Astrocyte (in vitro differentiated cells and primary cell): ENCODE measurements at places on chromosomes 6 and 20.

GRCh38 chr6:146679386-146679785 lies 80.6 kb downstream of the ADGB start:
- H3K36me3 ChIP-seq = no peaks in the 10 kb centered on the region
- no peak for DNase-seq
- H3K27ac ChIP-seq = no peak overlapping the region

- no peaks in the 10 kb centered on the region for H3K36me3 ChIP-seq
- H3K4me1 ChIP-seq = no peaks in the 10 kb centered on the region
- H3K4me3 ChIP-seq = no peak overlapping the region
- H3K27ac ChIP-seq = no peak overlapping the region
- no peaks in the 10 kb centered on the region for H3K27me3 ChIP-seq
These were observed 23.9 kb downstream of the CNR1 start for GRCh38 chr6:88142297-88142668.

- no peak for DNase-seq
- H3K4me1 ChIP-seq = no peaks in the 10 kb centered on the region
- H3K27me3 ChIP-seq = no peaks in the 10 kb centered on the region
- no peak overlapping the region for H3K4me3 ChIP-seq
These were observed 34.7 kb upstream of the ASCC3 start for GRCh38 chr6:100915876-100916275.

GRCh38 chr6:35967076-35967774 lies 46.3 kb upstream of the SRPK1 start:
- H3K27ac ChIP-seq = no peak overlapping the region
- DNase-seq = no peak
- H3K27me3 ChIP-seq = no peaks in the 10 kb centered on the region
- no peaks in the 10 kb centered on the region for H3K4me1 ChIP-seq
- no peaks in the 10 kb centered on the region for H3K36me3 ChIP-seq
- no peak overlapping the region for H3K4me3 ChIP-seq

DNA sequence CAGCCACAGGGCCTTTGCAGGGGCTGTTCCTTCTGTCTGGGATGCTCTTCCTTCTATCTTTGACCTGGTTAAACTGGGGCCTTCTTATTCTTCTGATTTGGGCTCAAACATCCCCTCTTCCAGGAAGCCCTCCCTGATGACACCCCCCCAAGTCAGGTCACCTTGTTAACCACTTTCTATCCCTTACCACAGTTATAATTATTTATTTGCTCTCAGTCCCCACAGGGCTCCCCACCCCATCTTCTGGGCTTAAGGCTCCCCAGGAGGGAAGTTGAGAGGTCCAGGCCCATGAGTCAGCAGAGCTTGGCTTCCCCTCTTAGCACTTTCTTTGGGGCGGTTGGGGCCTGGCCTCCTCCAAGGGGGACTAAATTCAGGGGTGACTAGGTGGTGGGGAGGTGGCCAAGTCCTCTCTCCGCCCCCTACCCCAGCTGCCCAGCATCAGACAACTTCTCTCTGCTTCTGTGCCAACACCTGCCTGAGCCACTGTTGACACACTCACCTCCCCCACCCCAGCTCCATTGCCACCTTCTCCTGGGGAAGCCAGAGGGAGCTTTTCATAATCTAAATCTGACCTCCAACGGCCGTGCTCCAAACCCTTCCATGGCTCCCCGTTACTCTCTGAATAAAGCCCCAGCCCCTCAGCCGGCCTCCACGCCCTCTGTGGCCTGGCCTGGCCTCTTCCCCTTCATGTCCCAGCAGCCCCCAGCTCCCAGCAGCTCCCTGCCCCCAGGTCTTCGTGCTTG lies 70.0 kb downstream of the CEBPB start:
- H3K4me3 ChIP-seq = no peak overlapping the region
- H3K4me1 ChIP-seq = peaks cover 3% of the 10 kb centered on the region
- H3K36me3 ChIP-seq = no peaks in the 10 kb centered on the region
- no peak overlapping the region for H3K27ac ChIP-seq
- DNase-seq = no peak
